ENCODE measurements at places on chromosomes 3 and 15.

DNA sequence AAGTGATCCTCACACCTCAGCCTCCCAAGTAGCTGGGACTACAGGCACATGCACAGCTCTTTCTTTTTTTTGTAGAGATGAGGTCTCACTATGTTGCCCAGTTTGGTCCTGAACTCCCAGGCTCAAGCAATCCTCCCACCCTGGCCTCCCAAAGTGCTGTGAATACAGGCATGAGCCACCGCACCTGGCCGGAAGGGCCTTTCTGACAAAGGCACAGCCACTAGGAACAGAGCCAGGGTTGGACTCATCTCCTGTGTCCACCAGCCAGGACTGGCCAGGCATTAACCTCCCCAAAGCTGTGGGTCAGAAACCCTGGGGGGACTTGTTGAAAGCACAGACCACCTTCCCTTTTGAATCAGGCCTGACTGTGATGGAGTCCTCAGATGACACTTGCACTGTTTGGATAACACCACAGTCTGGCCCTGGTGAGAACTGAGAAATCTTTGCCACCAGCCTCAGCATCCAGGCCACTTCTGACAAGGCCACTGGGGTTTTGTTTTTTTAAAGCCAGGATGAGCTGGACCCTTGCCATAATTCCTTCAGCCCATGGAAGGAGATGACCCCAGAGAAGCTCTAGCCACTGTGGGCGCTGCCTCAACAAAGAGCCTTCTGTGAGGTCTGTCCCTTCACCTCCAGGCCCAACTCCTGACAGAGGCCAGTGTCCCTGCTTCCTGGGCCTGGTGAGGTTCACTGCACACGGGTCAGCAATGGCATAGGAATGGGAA, 4.8 kb downstream of the TKT start:
- DNase-seq = no peak

GRCh38 chr15:36977659-36978058, 122.7 kb downstream of the MEIS2 start:
- DNase-seq = no peak

GRCh38 chr3:179706233-179706632, 53.4 kb downstream of the USP13 start:
- DNase-seq = no peak

DNA sequence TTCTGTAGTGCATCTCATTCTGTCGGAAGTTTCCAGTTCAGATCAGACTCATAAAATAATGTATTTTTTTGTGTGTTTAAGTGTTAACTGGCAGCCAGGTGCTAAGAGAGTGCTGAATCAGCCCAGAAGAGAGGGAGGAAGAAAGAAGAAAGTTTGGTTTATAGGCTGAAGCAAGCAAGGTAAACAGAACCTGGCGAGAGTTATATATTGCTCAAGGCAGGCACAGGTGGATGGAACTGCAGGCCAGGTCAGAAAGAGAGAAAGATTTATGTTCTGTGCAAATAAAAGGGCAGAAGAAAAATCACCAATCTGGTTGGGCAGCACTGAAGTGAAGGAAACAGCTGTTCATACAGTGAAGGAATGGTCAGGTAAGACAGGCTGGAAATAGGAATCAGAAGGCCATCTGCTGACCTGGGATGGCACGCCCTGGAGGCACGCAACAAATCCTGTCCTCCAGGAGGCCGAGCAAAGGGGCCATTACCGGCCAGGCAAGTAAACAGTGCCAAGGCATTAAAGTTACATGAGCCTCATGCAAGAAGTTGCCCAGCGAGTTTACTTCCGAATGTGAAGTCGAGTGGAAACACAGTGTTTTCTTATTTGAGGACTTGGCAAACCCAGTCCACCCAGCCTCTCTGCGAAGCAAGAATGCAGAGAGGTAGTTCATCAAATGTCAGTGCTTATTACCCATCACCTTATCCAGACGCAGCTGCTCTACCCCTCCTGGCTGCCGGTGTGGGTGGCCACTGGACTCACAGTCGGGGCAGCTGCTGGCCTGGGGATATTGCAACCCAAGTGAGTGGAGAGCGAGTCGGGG, 309.8 kb downstream of the VPS13C start:
- DNase-seq = no peak

- DNase-seq = no peak
These were observed 3.1 kb upstream of the ADAMTSL3 start for GRCh38 chr15:83650831-83651230.

DNA sequence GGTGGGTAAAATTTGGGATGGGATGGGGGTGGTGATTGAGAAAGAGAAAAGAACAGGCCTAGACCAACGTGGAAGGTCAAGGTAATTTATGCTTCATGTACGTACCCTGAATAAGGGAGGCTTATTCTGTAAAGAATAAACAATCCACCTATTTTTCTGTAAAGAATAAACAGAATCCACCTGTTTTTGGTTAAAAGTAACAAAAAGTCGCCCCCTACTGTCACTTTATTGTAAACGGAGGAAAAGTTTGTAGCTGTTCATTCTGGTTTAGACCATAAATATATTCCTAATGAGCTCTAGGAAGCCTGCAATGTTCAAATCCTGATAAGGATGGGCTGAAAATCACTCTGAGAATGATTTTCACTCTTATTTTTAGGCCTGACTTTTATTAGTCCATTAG, 23.5 kb upstream of the SQOR start:
- DNase-seq = peak; percentile 40

GRCh38 chr3:41173926-41174885, 25.1 kb upstream of the CTNNB1 start:
- no peak for DNase-seq

DNA sequence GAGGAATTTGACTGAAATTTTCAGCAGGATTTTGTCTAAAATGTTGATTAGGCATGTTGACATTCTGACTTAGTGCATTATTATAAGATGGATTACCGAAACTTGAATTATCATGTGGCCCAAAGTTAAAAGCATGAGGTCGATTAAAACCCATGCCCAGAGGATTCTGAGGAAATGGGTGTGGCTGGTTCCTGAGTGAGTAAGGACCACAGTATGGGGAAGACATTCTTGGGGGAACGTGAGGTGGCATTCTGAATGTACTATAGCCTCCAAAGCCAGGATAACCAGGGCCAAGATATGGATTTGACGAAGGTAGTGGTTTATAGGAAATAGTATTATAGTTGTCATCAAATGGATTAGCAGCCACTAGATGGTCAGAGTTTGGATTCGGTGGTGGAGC, 38.7 kb upstream of the DNAAF4 start:
- DNase-seq = no peak

GRCh38 chr3:160038862-160039562, 50.4 kb downstream of the IL12A start:
- no peak for DNase-seq

- peak; percentile 27 for DNase-seq
These were observed 190.4 kb upstream of the BCL6 start for GRCh38 chr3:187935623-187936156.

- DNase-seq = no peak
These were observed 13.2 kb upstream of the SLC2A2 start for GRCh38 chr3:171039674-171040073.

DNA sequence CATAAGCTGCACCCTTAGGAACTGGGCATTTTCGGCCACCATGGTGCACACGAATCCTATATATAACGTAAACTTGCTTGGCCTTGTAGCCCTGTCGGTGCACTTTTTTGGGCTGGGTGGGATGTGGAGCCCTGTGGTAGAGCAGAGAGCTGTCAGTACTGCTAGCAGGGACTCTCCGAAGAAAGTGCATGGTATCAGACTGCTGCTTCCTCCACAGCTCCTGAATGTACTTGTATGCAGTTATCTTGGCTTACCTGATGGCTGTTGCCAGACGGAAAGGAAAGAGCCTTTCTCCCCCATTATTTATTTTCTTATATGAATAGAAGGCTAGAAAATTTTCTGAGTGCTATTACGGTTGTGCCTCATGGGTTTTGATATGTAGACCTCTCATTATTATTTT, 8.4 kb downstream of the GALK2 start:
- no peak for DNase-seq

- peak; percentile 47 for DNase-seq
These were observed 12.3 kb upstream of the CRBN start for GRCh38 chr3:3191675-3192285.

DNA sequence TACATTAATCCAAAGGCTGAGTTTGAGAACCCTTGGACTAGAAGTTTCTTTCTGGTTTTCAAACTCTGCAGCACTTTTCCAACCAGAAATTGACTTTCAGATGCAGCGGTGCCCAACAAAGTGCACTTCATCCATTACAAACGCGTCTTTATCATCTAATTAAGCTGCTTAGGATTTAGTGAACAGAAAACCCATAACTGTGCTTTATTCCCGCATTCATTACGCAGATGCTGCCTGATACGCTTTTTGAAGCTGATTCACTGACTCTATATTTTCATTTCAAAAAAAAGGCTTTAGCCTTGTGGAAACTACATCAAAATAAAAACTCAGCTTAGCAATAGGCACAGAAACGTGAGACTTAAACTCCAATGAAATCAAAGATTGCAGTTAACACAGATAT, 69.8 kb upstream of the CTXND1 start:
- no peak for DNase-seq

GRCh38 chr3:153552887-153553604, 391.0 kb downstream of the RAP2B start:
- no peak for DNase-seq

GRCh38 chr3:24763393-24763792, 268.7 kb upstream of the THRB start:
- no peak for DNase-seq

DNA sequence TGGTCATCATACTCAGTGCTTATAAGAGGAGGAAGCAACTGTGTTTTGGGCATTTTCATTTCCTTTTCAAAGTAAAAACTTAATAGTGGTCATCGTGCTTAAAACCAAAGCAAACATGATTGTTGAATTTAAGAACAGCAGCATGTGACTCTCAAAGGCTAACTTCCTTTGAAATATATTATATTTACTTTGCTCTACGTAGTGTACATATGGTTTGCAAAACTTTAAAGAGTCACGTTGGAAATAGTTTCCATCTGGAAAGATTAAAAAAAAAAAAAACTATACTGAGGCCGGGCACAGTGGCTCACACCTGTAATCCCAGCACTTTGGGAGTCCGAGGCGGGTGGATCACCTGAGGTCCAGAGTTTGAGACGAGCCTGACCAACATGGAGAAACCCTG, 367.9 kb upstream of the BCHE start:
- no peak for DNase-seq

DNA sequence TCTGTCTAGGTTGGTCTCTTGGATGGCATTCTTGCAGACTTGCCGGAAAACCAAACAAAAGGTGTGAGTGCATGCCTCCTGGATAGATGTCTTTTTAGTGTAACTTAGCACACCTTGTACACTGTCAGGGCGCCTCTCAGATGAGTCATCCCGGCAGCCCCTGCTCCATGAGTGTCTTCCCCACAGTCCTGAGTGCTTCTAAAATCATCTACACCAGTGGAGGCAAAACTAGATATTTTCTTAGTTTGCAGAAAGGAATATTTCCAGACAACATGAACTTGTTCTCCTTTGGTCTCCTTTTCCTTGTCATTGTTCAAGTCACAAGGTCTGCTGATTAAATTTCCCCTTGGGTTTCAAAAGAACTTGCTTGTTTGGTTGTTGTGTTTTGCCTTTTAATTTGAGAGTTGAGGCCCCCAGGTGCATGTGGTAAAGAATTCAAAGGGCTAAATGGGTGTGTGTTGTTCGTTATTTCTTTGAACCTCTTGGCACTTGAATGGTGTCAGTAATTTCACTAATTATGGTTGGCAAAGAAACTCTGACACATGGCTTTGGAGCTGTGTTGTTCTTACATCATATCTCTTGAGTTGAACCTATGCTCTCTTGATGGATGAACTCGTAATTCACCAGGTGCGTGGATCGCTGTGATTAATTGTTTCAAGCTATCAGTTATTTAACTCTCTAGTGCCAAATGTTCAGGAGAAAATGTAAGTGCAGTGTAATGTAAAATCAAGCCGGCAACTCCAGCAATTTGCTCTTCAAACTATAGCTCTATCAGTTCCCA, 98.2 kb downstream of the IGF1R start:
- no peak for DNase-seq

DNA sequence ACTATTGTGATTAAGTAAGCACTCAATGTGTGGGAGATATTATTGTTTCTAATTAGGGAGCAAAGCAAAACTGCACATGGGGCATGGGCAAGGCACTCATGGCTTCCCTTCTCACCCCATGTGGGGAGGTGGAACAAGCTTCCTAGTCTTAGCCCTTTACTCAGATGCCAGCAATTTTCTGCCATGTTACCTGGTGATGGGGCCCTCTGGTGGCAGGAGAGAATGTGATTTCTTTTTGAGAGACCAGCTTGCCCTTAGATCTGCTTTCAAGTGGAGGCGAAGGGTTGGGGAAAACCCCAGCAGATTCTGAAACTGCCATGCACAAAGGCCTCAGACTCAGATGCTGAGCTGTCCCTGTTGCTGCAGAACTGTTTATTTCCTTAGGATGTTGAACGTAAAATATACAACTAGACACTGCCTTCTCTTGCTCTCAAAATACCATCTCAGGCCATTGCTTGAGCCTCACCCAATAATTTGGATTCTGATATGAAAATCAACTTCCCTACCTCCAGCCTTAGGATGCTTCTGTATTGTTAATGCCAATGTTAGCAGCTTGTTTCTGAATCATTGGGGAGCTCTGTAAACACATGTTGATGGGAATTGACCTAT, 130.2 kb upstream of the TPRG1 start:
- peak; percentile 86 for DNase-seq

- DNase-seq = no peak
These were observed 4.4 kb downstream of the MTMR14 start for GRCh38 chr3:9653565-9654248.

GRCh38 chr3:152323834-152324233, 55.1 kb downstream of the MBNL1 start:
- DNase-seq = peak; percentile 29

- no peak for DNase-seq
These were observed 123.2 kb downstream of the DNAJB8 start for GRCh38 chr3:128343287-128344051.

- no peak for DNase-seq
These were observed at the start of gene HRG for GRCh38 chr3:186665625-186666188. HRG (plus strand) TSS chr3:186666014; CDS start chr3:186666032, 18 bp downstream.

GRCh38 chr15:83846847-83847246, 192.9 kb downstream of the ADAMTSL3 start:
- DNase-seq = no peak

GRCh38 chr15:99999282-100000070, 266.2 kb upstream of the LYSMD4 start:
- no peak for DNase-seq

- DNase-seq = no peak
These were observed 26.8 kb downstream of the CAPN3 start for GRCh38 chr15:42385980-42386700.

DNA sequence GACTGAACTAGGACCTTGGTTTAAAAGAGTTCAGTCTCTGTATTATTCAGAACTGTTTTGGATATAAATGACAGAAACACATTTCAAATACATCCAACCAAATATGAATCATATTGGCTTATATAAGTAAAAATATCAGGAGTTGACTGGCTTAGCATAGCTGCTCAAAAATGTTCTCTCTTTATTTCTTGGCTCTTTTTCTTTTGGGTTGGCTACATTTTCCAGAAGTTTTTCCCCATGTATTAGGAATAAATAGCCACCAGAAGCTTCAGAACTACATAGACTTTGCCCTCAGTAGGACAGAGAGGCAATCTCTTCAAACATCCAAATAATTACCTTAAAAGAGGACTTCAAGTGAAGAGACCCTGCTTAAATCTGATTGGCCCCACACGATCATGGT, 32.7 kb downstream of the KCNMB2 start:
- DNase-seq = no peak

GRCh38 chr3:12791430-12791829, 5.0 kb upstream of the CAND2 start:
- DNase-seq = no peak

All from CD4-positive, alpha-beta T cell treated with Interleukin-2 at 100 ng/mL for 4 hours (primary cell).